NCI-H82 (cell line): ENCODE measurements at places on chromosomes 5 and 9.

DNA sequence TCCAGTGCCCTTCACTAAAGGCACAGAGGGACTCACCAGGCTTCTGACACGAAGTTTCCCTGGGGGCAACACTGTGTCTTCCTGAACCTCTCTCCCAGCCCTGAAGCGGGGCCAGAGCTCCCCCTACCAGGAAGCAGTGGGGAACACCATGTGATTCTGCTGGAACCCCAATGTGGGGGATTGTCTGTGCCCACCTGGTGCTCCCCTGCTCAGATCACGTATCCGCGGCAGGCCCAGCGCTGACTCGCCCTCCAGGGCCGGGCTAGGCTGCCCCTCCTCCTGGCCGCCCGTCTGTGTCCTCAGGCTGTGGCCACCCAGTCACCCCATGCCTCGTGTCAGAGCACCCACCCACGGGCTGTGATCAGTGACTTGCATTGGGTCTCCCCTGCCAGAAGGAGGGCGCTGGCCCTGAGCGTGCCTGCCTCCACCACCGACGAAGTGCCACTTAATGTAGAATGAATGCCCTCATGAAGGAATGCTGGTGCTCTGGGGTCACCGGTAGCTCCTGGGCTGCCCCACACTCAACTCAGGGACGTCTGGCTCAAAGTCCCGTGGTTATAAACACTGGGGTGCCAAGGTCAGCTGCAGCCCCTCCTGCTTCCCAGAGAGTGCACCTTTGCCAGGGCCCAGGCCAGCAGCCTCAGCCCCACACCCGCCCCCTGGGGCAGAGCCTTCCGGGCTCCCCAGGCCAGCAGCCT is 22.1 kb downstream of the SARDH start:
- peak; percentile 59 for DNase-seq

DNA sequence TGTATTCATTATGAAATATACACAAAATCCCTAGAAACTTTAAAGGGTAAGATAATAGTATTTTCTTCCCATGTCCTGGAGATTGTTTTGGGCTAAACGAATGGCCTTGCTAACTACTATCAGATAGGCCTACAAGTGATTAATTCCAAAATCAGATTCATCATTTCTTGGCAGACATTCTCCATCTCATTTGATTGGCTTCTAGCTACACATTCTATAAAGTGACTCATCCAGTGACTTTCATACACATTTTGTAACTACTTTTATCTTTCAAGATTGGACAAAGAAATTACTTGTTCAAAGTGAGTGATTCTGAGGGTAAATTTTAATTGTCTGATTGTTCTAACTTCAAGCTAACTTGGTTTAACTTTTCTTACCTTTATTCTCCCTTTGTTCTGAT is 93.3 kb downstream of the RAPGEF6 start:
- DNase-seq, result no peak

DNA sequence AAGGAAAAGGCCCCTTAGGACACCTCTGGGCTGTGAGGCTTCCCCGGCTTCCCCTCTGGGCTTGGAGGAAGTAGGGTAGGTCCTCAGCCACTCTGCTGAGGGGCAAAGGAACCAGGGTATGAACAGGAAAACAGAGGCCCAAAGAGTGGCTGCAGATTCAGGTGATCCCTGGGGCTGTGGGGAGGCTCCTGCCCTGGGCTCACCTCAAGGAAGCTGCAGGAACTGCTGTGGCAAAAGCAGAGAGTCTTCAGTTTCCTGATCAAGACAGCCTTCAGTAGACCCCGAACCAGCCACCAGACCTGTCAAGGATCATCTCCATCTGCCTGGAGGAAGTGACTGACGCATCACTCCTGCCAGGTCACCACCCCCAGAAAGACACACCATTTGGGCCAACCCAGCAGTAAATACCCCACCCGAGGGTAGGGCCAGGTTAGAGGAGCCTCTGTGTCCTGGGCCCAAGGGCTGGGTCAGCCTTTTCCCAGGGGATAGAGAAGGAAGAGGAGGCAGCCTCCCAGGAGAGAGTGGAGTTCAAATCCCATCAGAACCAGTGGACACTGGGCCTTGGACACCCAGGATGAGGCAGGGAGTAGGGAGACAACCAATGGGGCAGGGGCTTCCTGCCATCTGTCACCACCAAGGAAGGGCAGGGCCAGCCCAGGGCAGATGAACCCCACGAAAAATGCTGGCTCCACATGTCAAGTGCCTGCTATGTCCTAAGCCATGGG is 5.8 kb upstream of the ST6GALNAC6 start:
- DNase-seq, result no peak

DNA sequence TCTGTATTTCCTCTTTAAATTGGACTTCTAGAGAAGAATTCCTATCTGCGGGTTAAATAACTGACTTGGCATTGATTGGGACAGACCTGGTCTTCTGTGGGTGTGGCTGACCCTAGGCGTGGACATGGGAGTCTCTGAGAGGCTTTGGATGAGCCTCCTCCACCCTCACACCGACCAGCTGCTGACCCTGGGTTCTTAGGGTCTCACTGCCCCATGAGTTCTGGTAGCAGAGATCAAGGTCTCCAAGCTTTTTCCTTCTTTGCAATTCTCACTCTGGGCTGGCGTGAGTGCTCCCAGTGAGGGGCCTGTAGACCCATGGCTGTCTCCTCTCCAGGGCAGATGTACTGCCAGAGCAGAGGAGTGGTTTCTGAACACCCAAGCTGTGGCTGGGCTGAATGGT is 41.6 kb upstream of the PITX1 start:
- no peak for DNase-seq

DNA sequence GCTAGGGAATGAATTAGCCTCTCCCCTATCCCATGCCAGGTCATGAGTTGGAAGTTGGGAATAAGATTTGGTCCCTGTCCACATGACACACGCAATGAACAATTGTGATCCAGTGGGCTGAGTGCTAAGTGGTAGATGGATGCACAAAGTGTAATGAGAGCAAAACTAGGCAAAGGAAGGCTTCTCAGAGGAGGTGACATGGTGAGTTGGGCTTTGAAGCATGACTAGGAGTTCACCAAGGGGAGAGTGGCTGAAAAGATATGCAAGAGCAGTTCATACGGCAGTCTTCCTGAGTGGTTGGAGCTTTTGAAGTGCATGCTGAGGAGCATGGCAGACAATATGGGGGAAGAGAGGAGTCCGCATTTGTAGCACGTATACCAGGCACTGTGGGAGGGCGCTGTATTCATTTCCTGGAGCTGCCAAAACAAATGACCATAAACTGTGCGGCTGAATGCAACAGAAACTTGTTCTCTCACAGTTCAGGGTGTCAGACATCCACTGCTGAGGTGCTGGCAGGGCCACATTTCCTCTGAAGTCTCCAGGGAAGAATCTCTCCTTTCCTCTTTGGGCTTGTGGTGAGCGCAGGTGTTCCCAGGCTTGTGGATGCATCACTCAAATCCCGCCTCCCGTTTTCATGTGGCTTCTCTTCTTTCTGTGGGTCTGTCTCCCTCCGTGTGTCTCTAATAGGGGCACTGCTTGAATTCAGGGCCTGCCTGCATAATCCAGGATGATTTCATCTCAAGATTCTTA is 49.5 kb downstream of the NSG2 start:
- no peak for DNase-seq

GRCh38 chr5:411728-412127 is 31.2 kb upstream of the EXOC3 start:
- DNase-seq, result no peak

DNA sequence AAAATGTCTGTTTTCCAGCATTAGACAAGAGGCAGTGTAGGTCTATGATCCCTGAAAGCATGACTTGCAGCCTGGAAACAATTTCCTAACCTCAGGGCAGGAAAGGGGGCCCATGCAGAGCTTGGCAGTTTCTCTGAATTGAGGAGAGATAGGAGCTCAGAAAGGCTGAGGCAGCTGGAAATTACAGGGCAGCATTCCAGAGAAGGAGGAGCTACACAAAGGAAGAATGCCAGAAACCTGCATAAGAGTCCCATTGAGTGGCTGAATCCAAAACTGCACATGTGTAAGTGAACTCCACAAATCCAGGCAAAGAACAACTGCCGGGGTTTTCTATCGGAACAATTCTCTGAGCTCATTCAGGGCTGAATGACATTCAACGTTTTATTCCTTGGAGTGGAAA is 346.8 kb downstream of the PIK3R1 start:
- no peak for DNase-seq

DNA sequence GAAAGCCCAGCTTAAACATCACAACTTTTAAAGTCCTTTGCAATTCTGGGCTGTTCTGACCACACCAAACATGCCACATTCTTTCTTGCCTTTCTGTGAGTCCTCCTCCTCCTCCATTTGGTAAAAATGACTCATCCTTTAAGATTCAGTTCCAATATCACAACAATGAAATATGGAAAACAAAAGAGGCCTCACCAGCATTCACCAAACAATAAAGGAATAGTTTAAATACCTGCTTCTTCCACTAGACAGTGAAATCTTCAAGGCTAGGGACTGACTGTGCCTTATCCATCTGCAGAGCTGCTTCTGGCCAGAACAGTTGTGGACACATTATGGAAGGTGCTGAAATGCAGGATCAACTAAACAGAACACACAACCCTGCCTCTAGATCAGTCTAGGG is 36.0 kb downstream of the NR6A1 start:
- no peak for DNase-seq

GRCh38 chr5:158807946-158808345 is 291.8 kb downstream of the EBF1 start:
- DNase-seq, result no peak

DNA sequence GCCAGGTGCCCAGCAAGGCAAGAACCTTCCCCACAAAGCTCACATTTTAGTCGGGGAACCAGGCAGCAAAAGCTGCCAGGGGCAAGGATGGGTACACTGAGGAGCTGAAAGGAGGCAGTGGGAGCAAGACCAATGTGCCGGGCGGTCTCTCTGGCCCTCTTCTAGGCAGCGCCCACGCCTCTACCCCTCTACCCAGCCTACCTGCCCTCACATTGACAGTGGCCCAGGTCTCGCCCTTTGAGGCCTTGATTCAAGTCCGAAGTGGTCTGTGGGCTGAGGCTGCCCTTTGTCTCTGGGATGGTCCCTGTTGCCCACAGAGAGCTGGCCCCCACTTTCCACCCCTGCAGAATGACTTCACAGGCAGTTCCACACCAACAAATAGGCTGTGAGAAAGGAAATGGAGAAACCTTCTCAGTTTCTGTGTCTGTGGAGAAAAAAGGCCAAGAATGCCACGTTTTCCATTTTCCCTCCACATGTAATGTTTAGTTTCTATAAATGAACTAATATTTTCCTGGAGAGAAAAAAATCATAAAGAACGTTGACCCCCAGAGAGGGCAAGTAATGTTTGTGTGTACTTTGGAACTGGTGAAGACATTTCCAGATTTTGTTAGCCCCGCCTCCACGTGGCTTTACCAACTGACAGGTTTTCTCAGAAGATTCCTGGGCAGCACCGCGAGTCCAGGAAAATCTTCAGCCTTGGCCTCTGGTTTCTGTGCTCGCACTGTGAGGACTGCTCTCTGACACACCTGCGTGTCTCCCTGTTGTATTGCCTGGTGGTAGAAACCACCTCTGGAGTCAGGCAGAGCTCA is 57.4 kb upstream of the ANGPTL2 start:
- DNase-seq, result no peak

- DNase-seq, result peak; percentile 33
These were observed 80.6 kb downstream of the NPR3 start for GRCh38 chr5:32791536-32792243.

GRCh38 chr5:137619191-137619870 is 116.6 kb downstream of the KLHL3 start:
- peak; percentile 39 for DNase-seq

DNA sequence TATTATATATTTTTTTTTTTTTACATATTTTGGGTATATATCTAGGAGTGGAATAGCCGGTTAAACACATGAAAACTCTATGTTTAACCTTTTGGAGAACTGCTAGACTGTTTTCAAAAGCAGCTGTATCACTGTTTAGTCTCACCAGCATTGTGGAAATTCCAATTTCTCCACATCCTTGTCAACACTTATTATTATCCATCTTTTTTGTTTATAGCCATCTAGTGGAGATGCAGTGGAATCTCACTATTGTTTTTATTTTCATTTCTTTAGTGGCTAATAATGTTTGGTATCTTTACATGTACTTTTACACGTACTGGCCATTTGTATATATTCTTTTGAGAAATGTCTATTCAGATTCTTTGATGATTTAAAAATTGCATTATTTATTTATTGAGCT is 22.7 kb upstream of the CCDC180 start:
- DNase-seq, result no peak

- no peak for DNase-seq
These were observed 1533.3 kb upstream of the WWC1 start for GRCh38 chr5:166758151-166758550.

DNA sequence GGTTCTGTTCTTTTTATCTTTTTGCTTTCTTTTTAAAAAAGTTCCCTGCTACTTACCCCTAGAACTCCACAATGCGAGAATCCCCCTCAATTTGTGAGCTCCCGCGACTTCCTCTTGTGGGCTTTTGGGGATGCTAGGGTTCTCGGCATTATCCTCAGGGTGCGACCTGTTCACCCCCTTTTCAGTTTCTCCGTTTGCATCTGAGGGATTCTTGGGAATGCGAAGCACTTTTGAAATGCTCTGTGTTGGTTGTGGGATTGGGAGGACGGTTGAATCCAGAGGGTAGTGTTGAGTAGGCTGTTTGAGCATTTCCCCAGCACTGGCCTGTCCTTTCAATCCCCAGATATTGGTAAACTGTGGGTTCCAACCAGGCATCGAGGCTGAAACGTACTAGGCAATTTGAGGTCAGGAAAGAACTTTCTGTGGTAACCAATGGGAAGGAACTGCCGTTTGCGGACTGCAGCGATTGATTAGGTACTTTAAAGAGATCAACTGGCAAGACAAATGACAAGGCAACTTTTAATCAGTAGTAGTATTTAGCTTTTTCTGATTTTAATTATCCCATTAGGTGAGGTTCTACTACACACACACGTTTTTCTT is 415 bp downstream of the XRCC4 start:
- peak; percentile 30 for DNase-seq

DNA sequence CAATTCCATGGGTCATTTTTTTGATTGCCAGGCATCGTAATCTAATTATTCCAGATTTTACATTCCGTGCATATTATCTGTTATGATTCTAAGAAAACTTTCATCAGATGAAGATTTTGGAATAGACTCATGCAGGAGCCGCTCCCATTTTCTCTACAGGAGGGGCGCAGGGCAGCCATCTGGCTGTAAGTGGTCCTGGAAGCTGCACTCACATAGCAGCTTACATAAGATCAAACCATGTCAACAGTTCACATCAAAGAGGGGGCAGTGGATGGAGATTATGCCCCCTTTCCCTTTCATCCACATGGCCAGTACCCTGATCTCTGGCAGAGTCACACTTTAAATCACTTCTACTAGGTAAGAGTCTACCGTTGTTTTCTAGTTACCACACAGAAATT is 73.3 kb upstream of the PCA3 start:
- peak; percentile 43 for DNase-seq

GRCh38 chr9:128162215-128163026 is 2.4 kb downstream of the BBLN start:
- no peak for DNase-seq
